D341Med (cell line): ENCODE measurements at places on chromosomes 5 and 9.

- no peak for DNase-seq
Measured at GRCh38 chr5:58486290-58486689, 4.9 kb upstream of the GAPT start.

- no peak for DNase-seq
Measured at GRCh38 chr5:127723571-127723970, 20.4 kb downstream of the CCDC192 start.

DNA sequence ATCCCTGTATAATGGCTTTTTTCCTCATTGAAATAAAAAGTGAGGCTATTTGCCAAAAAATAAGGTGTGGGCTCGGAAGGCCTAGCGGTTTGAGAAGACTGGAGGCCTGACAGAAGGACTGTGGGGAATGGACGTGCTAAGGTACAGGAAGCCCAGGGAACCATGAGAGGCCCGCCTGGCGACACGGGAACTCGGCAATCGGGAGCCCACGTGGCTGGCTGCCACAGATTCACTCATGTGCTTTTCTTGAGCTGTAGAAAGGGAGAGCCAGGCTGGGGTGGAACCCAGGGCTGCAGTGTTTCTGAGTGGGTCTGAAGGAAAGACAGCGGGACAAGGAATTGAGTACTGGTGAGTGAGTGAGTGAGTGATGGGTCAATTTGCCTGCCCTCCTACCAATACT lies 11.9 kb upstream of the DDX41 start:
- DNase-seq = no peak

- DNase-seq = no peak
Measured at GRCh38 chr9:116269250-116269649, 115.7 kb downstream of the PAPPA start.

DNA sequence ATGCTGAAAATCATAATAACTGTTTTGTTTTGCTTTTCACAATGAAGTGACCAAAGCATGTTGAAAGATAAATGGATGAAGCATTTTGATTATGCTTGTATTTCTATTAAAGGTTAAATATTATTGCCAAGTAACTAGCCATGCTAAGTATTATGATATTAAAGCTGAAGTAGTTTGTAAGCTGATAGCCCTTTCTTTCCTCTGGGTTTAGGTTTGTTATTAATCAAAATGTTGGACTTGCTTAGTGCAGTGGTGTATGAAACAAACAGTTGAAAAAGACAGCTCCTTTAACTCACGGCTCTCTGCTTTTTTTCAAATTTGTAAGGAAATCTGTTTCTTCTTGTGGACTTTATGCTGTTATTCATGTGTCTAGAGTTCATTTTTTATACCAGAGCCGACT lies 246.0 kb downstream of the CWC27 start:
- no peak for DNase-seq

DNA sequence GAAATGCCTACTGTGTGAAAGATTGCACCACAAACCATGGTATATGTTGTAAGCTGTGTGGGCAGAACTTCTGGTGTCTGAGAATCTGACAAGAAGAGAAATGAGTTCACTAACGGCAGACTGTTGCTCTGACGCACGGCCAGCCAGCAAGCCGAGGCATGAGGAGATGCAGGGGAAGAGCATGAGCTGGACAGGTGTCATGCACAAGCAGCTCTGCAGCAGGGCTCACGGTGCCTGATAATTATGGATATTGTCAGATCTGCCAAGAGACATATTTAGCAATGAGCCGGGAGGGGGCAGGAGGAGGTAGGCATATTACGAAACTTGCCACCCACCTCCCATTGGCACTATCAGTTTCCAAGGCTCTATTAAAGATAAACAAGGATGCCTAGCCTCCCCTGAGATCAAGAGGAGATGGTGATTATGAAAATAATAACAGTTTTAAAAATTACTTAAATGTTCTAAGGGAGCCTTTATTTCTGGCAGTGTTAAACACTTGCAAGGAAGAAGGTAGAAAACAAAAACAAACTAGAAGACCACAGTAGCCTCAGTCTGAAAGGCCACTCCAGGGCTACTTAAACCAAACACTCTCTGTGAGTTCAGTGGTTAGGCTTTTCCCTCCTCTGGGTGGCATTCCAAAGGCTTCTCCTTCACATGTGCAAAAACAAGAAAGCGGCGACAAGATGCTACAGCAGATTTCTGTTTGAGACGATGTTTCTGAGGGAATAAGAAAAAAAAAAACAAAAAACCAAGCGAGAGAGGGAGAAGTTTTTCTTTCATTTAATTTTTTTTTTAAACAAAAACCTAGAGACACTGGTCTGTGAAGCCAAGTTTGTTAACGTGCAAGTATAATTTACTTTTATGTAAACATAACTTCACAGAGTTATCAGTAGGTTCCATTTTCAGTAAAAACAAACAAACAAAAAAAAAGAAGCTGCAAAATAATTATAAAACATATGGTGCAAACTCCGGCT lies 339.5 kb downstream of the BNC2 start:
- no peak for DNase-seq

DNA sequence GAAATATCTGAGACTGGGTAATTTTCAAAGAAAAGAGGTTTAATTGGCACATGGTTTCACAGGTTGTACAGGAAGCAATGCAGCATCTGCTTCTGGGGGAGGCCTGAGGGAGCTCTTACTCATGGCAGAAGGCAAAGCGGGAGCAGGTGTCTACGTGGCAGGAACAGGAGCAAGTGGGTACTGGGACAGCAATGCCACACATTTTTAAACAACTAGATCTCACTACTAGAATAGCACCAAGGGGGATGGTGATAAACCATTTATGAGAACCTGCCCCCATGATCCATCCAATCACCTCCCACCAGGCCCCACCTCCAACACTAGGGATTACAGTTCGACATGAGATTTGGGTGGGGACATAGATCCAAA lies 47.6 kb upstream of the HOMER1 start:
- DNase-seq = no peak

- no peak for DNase-seq
Measured at GRCh38 chr9:37178742-37179141, 58.4 kb downstream of the ZCCHC7 start.
